ENCODE measurements at places on chromosomes 1 and 21.
A peak's percentile ranks its signal among the peaks of the same experiment; 100 is the strongest.

- DNase-seq: no peak
Measured at GRCh38 chr1:173702736-173703135, 12.0 kb upstream of the KLHL20 start.

GRCh38 chr21:16330082-16330907, 600.5 kb downstream of the USP25 start:
- peak; percentile 87 for DNase-seq

- no peak for DNase-seq
Measured at GRCh38 chr1:239112101-239112935, 274.1 kb upstream of the CHRM3 start.

DNA sequence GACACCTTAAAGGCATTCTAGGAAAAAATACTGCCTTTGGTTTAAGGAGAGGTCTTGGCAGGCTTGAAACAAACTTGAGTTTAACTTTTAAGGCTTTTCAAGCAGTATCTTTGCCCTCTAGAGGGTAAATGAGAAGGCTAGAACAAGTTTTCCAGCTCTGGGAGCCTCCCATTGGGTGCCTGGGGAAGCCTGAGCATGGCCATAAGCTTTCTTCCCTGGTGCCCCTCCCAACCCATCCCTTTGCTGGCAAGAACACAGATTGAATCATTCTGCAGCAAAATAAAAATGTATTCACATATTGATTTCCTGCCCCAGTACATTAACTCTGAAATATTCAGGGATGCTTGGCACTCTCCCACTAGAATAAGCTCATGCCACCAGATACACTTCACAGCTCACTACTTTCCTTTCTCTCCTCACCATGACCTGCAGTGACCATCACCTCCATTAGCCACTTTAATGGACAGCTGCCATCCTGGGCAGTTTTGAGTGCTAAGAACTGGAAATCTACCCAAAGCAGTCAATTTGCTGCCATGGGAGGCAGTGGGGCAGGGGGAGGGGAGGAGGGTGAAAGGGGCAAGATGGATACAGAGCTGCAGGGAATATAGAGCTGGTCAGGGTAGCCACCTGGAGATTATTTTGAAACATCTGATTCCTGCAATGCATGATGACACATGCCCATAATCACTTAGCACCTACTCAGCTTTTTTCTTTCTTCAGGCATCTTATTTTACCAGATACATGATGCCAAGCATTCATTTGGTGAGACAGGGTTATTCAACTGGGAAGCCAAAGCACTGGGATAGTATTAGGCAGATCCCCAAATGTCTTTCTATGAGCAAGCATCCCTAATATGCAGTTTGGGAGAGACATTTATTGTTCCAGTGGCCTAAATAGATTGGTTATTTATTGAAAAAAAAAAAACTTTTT, 140.6 kb downstream of the SYT2 start:
- DNase-seq: no peak

- DNase-seq: no peak
Measured at GRCh38 chr1:1170215-1171091, 3.2 kb upstream of the TTLL10 start.

- DNase-seq: no peak
Measured at GRCh38 chr1:223707256-223708000, 4.9 kb upstream of the CAPN2 start.

DNA sequence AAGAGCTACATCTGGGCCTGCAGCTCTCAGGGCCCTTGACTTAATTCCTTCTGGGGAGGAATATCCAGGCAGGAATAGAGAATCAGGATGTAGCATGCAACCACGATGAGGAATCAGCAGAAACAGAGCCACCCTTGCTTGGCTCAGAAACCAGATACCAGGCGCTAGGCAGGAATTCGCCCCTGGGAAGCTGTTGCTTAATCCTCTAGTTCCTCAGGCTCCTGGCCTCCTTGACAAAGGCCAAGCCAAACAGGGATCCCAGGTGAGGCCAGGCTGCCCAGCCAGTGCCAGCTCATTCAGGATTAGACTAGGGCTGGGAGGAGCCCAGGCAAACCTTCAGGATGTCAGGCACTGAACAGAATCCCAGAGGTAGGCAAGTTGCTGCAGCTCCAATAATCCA, 48.2 kb upstream of the IRF2BP2 start:
- peak; percentile 63 for DNase-seq

DNA sequence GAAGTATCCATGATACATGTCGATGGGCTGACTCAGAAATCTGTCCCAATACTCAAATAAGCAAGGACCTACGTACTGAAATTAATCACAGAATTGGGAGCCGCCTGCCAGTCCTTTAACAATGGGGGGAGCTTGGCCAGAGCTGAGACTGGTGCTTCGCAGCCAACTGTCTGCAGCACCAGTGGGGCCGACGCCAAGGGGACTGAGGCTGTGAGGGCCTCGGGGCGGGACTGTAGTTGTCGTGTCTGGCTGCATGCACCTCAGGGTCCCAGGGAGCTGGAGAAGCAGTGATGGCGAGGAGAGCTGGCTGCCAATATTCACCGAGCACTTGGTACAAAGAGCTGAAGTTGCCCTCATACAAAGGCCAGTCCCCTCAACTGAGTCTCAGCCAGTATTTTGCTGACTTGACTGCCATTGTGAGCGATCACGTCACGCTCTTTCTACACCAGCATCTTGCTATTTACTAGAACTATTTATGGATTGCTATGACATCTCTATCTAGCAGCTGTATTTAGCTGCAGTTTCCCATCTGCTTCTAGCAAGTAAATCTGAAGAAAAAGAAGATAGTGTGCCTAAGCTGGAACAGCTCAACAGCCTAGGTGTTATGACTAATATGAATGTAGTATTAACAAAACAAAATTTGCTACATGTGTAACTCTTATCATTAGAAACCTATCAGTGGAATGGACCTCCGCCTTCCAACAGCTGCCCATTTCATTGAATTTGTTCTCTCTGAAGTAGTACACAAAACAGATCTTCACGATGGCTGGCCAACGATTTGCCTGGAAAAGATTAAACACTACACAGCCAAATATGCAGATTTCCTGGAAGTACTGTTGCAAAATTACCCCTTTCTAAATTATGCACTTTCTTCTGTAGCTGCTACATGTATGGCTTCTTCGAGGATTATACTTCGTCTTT, 29.1 kb downstream of the EVI5 start:
- DNase-seq: no peak

DNA sequence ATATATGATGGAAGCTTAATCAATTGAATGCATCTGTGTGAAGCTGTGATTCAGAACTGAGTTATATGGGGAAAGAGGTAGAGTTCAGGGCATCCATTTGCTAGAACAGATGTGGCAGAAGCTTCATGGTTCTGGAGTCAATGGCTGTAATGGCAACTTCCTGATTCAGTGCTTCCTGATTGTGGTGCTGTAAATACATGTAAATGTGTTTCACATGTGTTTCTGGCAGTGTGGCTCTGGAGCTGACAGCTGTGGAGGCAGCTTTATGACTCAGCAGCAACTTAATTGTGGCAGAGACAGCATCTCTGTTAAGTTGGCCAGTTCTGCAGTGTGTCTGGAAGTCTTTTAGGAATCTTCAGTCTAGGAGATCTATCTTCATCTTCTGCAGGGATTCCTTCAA, 226.6 kb upstream of the ZRANB2 start:
- DNase-seq: peak; percentile 19

- DNase-seq: peak; percentile 30
Measured at GRCh38 chr1:50959303-50959912, 659 bp downstream of the FAF1 start.

DNA sequence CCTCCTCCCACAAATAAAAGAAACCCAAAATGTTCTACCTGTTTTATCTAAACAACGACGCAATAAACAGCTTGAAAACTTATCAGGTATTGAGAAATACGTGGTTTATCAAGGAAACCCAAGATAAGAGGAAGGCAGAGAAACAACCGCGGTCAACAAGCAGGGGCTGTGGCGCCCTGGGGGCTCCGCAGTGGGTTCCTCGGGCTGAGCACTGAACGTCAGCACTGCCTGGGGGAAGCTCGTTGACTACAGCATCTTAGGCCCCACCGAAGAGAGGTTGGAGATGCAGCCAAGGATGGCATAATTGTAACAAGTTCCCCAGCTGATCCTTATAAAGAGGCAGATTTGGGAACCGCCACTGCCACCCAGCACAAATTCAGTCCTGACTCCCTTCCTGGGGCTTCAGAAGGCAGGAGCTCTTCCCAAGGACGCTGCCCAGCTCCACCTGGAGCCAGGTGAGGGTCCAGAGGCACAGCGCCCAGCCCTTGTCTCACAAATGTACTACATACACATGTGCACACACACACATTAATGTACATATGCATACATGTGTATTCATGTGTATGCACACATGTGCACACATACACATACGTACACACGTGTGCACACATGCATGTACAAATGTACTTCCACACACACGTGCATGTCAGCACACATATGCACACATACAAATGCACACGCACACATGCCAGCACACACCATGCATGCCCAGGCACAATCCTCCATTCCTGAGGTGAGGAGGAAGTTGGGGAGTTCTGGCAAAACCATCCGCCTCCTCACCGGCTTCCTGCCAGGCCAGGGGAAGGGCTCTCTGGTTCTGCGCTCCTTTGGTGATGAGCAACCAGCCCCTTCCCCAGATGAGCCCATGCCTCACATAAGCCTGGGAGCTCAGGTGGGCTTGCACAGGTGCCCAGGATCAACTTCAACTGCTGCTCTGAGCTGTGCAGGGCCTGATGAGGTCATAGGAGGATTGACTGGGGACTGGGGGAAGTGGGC, 251.1 kb downstream of the NPHP4 start:
- no peak for DNase-seq

DNA sequence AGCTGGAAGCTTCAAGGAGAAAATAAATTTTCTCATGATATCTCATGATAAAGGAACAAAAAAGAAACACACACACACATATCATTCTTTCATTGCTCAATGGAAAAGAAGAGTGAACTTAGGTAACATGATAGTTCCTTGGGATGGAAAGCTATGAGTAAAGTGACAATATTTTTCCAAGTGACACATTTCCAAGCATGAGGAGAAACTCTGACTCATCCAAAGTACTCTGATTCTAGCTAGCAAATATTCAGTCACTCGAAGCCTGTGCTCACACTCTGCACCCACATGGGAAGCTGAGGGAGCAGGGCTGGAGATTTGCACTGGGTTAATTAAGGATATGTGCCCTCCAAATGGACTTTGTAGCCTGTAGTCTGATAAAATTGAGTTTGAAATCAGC, 222.4 kb downstream of the LRRC40 start:
- no peak for DNase-seq

- no peak for DNase-seq
Measured at GRCh38 chr21:16552880-16553279, 823.1 kb downstream of the USP25 start.

DNA sequence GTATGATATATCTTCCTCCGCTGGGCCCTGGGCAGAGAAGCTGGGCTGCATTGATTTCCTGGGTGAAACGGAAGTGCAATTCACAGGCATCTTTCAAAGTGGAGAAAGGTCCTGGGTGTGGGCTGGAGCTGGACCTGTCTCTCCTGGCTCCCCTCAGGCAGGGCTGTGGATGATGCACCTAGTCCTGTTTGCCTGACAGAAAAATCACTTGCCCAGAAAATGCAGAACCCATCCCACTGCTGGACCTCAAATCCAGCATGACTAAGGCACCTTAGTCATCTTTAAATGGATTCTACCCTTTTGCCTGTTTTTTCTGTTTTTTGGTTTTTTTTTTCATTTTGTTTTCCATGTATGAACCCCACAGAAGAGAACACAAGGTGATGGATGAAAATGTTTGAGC, 49.7 kb downstream of the MYSM1 start:
- no peak for DNase-seq

DNA sequence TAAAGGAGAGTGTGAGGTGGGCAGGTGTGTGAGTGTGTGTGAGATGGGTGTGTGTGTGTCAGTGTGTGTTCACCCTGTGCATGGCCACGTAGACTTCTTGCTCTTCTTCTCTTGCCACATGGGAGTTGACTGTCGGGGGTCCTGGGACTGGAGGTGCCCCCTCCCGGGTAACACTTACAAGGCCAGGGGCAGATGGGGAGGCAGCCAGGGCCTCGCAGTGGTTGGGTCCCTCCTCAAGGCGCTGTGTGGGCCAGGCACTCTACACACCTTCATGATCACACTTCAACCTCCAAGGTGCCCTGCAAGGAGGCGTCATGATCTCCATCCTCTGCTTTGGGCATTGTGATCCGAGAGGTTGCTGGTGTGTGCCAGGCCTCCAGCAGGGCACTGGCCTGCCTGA, 2.3 kb downstream of the PLA2G2F start:
- no peak for DNase-seq

- DNase-seq: peak; percentile 43
Measured at GRCh38 chr1:54315099-54315498, 91.1 kb downstream of the SSBP3 start.

GRCh38 chr1:53584777-53585107, 125.5 kb downstream of the DMRTB1 start:
- no peak for DNase-seq

GRCh38 chr1:93427656-93428055, 20.3 kb upstream of the FNBP1L start:
- DNase-seq: no peak

DNA sequence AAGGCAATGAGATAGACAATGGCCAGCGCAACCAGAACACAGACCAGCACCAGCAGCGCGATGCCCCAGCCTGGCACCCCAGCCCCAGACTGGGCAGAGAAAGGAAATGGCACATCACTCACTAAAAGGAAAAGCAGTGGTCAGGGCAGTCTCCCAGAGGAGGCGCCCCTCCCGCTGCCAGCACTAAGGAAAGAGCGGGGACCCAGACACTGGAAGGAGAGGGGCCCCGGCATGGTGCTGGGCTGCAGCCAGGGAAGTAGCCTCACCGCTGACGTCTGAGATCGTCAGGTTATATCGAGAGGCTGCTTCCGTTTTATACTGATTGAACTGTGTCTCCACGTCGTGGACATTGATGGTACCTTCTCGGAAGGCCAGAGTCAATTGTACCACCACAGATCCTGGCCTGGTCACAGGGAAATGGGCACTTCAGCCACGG, 13.8 kb downstream of the TRIM46 start:
- DNase-seq: no peak

DNA sequence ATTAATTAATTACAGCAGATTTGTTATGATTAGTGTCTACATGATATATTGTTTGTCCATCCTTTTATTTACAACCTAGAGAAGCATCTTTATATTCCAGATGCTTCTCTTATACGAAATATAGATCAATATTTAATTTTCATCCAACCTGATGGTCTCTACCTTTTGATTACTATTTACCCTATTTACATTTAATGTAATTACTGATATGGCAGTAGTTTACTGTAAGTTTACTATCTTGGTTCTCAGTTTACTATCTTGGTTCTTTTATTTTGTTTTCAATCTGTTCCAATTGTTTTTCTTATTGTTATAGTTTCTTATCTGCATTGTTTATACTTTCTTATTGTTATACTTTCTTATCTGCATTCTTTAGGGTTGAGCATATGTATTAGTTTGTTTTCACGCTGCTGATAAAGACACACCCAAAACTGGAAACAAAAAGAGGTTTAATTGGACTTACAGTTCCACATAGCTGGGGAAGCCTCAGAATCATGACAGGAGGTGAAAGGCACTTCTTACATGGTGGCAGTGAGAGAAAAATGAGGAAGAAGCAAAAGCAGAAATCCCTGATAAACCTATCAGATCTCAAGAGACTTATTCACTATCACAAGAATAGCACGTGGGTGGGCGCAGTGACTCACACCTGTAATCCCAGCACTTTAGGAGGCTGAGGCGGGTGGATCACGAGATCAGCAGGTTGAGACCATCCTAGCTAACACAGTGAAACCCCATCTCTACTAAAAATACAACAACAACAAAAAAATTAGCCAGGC, 28.9 kb downstream of the FAF1 start:
- no peak for DNase-seq

Data from NCI-H524 (cell line).